ENCODE measurements at places on chromosomes 7 and 10.

- no peak for DNase-seq
Observed at GRCh38 chr7:75691793-75692543, 46.8 kb downstream of the HIP1 start.

- no peak for DNase-seq
Observed at GRCh38 chr10:12432402-12433189, 83.2 kb downstream of the CAMK1D start.

GRCh38 chr10:115727129-115727528, 545.9 kb downstream of the GFRA1 start:
- DNase-seq = no peak

DNA sequence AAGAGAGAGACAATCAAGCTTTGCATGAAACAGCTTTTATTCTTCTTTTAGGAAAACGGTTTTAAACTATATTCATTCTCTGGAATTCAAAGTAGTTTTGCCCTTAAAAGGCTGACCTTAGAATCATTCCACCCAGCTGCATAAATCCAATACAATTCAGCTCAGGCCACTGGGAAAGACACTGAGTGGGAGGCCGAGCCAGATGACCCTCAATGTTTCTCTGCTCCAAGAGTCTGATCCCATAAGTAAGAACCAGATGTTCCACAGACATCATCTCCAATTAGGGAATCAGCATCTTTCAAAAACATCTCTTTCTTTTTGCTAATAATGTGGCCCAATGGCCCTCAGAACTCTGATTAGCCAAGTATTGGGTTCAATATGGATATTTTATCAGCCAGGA, 26.1 kb downstream of the CREB3L2 start:
- no peak for DNase-seq

- no peak for DNase-seq
Observed at GRCh38 chr10:16987206-16987621, 142.4 kb downstream of the CUBN start.

DNA sequence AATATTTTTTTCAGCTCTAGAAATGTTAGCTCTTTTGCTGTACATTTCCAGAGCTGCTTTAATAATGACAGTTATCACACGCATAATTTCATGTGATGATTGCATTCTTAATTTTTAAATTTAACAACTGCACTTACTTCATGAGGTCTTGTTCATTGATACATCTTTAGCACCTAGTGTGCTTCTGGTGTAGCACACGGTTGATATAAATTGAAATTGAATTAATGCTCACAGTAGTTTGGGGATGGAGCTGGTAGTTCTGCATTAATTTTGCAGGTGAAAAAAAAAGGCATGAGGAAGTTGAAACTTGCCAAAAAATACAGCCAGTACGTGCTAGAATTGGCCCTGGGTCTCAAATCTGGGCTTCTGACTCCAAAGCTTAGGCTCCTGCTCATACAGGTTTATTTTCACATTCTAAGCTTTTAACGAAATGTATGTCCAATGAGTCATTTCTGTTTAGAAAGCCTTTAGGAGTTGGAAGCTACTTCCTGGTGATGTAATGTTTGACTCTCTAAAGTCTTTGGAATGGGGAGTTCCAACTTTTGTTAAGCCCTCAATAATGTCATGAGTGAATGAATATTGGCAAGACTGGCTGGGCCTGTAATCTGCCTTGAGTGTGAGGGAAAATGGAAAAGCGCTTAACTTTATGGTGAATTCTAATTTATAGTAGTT, 62.5 kb downstream of the DAGLB start:
- DNase-seq = no peak

GRCh38 chr10:24000271-24000813, 208.6 kb upstream of the KIAA1217 start:
- DNase-seq = no peak
